Activated B cell treated with CpG ODN at 0.5 μM for 24 hours (primary cell): ENCODE measurements at places on chromosomes 4 and X. TPM values are rescaled to one million over a fixed set of nuclear protein-coding genes. Genes with fewer than 3 reads are reported as not detected.

GRCh38 chrX:107971636-107972035, 10.5 kb downstream of the TEX13B start:
- no peaks in the 10 kb centered on the region for H3K27me3 ChIP-seq
- no peak overlapping the region for H3K4me3 ChIP-seq
- DNase-seq: no peak
- H3K27ac ChIP-seq: no peak overlapping the region
- H3K36me3 ChIP-seq: no peaks in the 10 kb centered on the region
- H3K4me1 ChIP-seq: no peaks in the 10 kb centered on the region

DNA sequence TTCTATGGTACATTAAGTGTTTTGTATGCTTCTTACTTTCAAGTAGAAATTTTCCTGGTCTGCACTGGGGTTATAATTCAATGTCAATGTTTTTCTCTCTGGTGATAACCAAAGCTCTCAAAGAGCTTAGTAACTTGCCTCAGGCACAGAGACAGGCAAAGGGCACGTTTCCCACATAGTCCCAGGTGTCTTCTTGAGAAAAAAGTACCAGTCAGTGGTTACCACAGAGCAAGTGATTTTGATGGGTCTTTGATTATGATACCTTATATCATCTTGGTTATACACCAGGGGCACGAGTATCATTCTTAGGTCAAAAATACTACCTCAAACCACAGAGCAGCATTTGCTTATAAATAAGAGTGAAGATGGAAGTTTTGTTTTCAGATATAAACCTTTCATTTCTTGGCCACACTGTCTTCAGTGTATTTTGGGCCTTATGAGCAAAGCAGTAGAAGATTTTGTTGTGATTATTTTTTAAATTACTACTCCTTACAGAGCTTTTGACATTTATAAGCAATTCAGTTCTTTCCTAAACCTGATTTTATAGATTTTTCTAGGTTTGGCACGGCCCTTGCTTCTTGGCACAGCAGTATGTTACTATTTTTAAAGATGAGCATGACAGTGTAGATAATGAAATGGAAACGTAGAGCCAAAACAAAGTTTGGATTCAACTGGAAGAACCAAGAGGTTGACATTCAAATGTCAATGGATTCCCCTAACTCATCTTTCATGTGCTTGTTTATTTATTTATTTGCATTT, 85.3 kb upstream of the TLL1 start:
- H3K4me1 ChIP-seq: no peaks in the 10 kb centered on the region
- DNase-seq: no peak
- H3K36me3 ChIP-seq: no peaks in the 10 kb centered on the region
- no peak overlapping the region for H3K27ac ChIP-seq

- no peak for DNase-seq
- no peak overlapping the region for H3K4me3 ChIP-seq
- no peaks in the 10 kb centered on the region for H3K36me3 ChIP-seq
- no peak overlapping the region for H3K27ac ChIP-seq
- H3K4me1 ChIP-seq: no peaks in the 10 kb centered on the region
Measured at GRCh38 chr4:121273191-121273590, 107.6 kb downstream of the QRFPR start.

- peaks cover 10% of the 10 kb centered on the region for H3K27me3 ChIP-seq
- no peak overlapping the region for H3K27ac ChIP-seq
- no peaks in the 10 kb centered on the region for H3K36me3 ChIP-seq
- DNase-seq: no peak
Measured at GRCh38 chr4:8107146-8107657, 51.4 kb downstream of the ABLIM2 start.

AFF1 gene
- total RNA-seq: 60.0 and 60.8 TPM in 2 replicates

DNA sequence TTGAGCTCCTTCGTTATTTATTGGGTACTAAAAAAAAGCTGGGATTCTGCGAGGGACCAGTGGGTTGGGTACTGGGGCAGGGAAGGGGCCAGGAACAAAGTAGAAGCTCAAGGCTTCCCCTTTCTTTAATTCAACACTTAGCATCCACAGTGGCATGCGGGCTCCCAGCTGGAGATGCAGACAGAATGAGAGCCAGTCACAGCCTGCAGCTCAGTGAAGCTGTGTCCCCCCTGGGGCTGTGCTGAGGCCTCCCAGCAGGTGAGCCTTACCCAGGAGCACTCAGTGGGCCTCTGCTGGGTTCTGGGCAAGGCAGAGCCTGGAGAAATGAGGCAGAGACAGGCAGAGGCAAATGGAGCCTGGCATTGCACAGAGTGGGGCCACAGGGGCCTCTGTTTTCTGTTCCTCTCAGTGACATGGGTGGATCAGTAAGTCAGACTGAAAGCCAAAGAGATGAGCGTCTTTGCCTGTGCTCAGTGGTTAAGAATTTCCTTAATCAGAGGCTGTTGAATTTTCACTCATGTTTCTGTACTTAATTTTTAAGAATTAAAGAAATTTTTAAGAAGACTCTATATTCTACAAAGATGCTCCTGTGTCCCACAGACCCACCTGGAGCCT, 181.4 kb upstream of the RBPJ start:
- H3K4me1 ChIP-seq: peaks cover 8% of the 10 kb centered on the region
- no peaks in the 10 kb centered on the region for H3K27me3 ChIP-seq
- no peak overlapping the region for H3K4me3 ChIP-seq
- DNase-seq: no peak
- H3K36me3 ChIP-seq: no peaks in the 10 kb centered on the region
- H3K27ac ChIP-seq: no peak overlapping the region

- no peaks in the 10 kb centered on the region for H3K4me1 ChIP-seq
- peaks cover 2% of the 10 kb centered on the region for H3K27me3 ChIP-seq
- H3K4me3 ChIP-seq: no peak overlapping the region
- no peak overlapping the region for H3K27ac ChIP-seq
Measured at GRCh38 chr4:107600983-107601382, 119.1 kb downstream of the PAPSS1 start.

DNA sequence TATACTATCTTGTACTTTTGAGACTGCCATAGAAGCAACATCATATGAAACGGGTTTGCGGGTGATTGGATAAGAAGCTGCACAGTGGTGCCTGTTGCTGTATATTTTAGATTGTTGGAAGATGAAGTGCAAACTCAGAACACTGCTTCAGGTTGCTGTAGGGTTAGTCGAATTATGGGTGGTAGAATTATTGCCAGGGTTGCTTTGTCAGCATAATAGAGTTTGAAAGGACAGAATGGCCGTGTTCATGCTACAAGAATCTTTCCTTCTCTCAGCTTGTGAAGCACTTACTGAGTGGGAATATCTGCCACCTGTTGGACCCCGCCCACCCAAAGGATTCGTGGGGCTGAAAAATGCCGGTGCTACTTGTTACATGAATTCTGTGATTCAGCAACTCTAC, 115.5 kb downstream of the USP9X start:
- DNase-seq: no peak
- no peak overlapping the region for H3K27ac ChIP-seq
- no peaks in the 10 kb centered on the region for H3K4me1 ChIP-seq
- H3K36me3 ChIP-seq: peaks cover 47% of the 10 kb centered on the region
- H3K27me3 ChIP-seq: no peaks in the 10 kb centered on the region

DNA sequence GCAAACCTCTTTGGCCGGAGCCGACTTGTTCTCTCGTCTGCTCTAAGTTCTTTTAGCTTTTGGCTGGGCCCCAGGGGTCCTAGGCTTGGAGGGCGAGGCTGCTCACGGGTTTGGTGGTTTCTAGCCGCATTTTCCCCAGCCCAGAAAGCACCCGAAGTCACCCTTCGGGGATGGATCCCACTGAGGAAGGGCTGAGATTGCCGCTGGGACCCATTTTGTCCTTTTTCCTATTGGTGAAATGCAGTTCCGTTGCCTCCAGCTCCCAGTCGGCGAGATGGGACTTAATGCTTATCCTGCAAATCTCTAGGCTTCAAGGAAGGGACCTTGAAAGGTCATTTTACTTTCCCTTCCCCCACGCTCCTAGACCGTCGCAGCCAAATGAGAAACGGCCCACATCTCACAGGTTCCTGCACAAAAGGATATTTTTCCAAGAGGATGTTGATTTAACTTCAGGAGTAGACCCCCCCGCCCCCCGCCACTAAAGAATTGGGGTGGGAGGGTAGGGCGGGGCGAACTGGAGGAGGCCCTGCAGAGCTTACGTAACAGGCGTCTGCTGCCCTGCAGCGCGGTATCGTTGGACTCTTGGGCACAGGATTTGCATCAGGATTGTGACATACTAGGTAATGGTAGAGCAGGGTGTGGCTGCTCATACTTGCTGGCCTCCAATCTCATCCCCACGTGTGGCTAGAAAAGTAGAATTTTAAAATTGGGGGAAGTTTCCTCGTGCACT, 564 bp downstream of the PGK1 start:
- peak overlapping the region; percentile 90 for H3K27ac ChIP-seq
- H3K4me1 ChIP-seq: peaks cover 48% of the 10 kb centered on the region
- peak overlapping the region; percentile 87 for H3K4me3 ChIP-seq
